ACHN (cell line): ENCODE measurements at places on chromosomes 12 and 14.

- no peak for DNase-seq
These were observed 7.5 kb downstream of the KLRF2 start for GRCh38 chr12:9888665-9889273.

- peak; percentile 29 for DNase-seq
These were observed 31.5 kb upstream of the CCT2 start for GRCh38 chr12:69553628-69554248.

DNA sequence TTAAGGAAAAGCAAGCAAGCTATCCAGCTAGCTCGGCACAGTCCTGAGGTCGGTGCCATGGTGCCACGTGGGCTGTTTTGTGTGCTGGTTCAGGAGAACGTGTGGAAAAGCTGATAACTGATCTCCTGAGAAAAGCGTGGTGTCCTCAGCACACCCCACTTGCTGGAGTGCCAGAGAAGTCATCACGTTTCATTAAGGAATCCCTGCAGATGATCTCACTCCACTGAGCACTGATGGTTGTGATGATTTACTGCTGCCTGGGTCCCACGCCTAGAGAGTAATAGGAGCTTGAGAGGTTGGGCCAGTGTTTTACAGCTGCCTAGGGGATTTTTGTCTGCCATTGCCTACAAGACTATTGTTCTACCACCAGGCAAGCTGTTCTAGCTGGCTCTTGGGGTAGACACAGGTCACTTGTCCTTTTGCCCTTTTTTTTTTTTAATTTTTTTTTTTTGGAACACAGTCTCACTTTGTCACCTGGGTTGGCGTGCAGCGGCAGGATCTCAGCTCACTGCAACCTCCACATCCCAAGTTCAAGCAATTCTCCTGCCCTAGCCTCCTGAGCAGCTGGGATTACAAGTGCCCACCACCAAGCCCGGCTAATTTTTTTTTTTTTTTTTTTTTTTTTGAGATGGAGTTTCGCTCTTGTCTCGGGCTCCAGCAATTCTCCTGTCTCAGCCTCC lies 42.3 kb upstream of the EVL start:
- DNase-seq, result no peak

DNA sequence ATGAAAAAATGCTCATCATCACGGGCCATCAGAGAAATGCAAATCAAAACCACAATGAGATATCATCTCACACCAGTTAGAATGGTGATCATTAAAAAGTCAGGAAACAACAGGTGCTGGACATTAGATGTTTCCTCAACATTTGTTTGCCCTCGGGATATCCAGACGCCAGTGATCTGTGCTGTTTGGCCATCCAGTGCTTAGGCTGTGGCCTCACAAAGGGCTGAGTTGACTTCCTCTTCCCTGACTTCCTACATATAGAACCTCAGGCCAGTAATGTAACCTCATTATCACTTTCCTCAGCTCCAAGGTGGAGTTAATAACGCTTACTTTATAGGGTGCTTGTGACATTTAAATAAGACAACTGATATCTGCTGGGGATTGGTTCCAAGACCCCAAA lies 51.8 kb downstream of the SLC15A5 start:
- DNase-seq, result no peak

GRCh38 chr14:35114036-35114435 lies 7.8 kb downstream of the PPP2R3C start:
- no peak for DNase-seq

DNA sequence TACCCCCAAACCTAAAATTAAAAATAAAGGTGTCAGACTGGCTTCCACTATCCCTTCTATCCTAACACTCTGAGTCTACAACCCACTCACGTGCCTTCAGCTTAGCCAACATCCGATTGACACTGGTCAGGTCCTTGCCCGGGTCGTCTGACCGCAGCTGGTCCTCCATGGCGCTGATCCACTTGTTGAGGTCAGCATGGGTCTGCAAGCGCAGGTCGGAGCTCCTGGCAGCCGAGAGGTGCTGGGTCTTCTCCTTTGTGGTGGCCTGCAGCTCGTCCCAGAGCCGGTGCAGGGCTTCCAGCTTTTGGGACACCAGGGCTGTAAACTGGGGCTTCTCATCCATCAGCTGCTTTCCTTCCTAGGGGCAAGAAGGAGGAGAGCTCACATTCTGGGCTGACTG lies 78.0 kb downstream of the PLEKHG3 start:
- DNase-seq, result no peak

- no peak for DNase-seq
These were observed 384.9 kb upstream of the FOXG1 start for GRCh38 chr14:28381656-28382055.

- no peak for DNase-seq
These were observed 992.9 kb downstream of the GALC start for GRCh38 chr14:87000081-87000480.
